ENCODE measurements at places on chromosomes 3 and 15. TPM values are rescaled to one million over a fixed set of nuclear protein-coding genes. Genes with fewer than 3 reads are reported as not detected.

ALG1L2 gene
- total RNA-seq: not detected

CCR2 gene
- total RNA-seq: not detected

FOXL2NB gene
- not detected for total RNA-seq

CLSTN2 gene
- total RNA-seq: not detected

INSYN1 gene
- total RNA-seq: 2.4 TPM

RLBP1 gene
- total RNA-seq: 37.2 TPM

CACNA2D3 gene
- total RNA-seq: not detected

FGD5 gene
- not detected for total RNA-seq

RARRES1 gene
- 0.58 TPM for total RNA-seq

MYL3 gene
- not detected for total RNA-seq

SERPINI2 gene
- total RNA-seq: not detected

CFAP44 gene
- 2.9 TPM for total RNA-seq

AZI2 gene
- total RNA-seq: 53.0 TPM

NSMCE3 gene
- total RNA-seq: 11.2 TPM

LDHAL6B gene
- not detected for total RNA-seq

SLC12A1 gene
- total RNA-seq: 0.16 TPM

FGF12 gene
- 32.5 TPM for total RNA-seq

RBP2 gene
- total RNA-seq: not detected

PRTG gene
- 16.4 TPM for total RNA-seq

CFAP91 gene
- total RNA-seq: not detected

Data from SK-MEL-5 (cell line).